ENCODE measurements at places on chromosomes 5 and 9.

- no peak for DNase-seq
Observed at GRCh38 chr5:99453196-99453595, 524.4 kb upstream of the CHD1 start.

- DNase-seq: no peak
Observed at GRCh38 chr9:90684736-90685135, 42.1 kb upstream of the DIRAS2 start.

DNA sequence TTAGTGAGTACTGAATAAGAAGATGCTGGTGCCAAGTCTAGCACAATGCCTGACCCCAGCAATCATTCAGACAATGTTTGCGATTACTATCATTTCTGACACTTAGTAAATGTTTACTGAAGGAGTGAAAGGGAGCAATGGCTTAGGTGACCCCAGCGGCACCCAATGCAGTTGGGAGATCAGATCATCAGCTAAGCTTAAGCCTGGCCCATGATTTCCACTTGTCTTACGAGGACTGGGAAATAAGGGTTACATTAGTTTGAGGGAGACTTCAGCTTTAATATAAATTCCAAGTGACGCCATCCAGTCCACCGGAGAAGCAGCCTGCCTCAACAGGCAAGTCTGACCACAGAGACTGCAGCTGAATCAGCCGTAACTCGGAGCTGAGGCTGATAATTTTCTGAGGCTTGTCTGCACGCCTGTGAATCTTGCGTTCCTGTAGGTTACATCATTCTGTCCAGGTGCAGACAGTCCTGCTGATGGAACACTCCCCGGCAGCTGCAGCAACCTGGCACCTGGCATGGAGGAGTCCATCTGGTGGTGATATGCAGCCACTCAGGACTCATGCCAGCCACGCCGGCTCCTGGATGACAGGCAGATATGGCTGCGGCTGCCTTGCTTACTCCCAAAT lies 34.9 kb upstream of the FGF1 start:
- DNase-seq: peak; percentile 67

- DNase-seq: no peak
Observed at GRCh38 chr5:38434966-38435705, 121.3 kb downstream of the LIFR start.

Data from C1 segment of cervical spinal cord (tissue), 14 donors.